ENCODE measurements at places on chromosomes 3 and 15.

DNA sequence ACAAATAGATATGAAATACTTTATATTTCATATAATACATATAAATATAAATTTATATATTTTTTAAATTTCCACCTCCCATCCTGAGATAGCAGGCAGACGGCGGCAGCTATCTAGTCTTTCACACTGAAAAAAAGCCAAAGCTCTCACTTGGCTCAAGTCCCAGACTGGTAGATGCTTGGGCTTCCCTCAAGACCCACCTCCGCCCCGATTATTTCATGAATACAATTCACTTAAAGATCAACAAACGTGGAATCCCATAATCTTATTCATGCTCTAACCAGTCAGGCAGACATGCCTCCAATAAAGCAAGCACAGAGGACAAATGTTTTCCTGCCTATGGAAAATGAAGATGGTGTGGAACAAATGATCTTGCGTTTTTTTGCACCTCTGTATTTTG lies 275.9 kb upstream of the NR2F2 start:
- DNase-seq = no peak

DNA sequence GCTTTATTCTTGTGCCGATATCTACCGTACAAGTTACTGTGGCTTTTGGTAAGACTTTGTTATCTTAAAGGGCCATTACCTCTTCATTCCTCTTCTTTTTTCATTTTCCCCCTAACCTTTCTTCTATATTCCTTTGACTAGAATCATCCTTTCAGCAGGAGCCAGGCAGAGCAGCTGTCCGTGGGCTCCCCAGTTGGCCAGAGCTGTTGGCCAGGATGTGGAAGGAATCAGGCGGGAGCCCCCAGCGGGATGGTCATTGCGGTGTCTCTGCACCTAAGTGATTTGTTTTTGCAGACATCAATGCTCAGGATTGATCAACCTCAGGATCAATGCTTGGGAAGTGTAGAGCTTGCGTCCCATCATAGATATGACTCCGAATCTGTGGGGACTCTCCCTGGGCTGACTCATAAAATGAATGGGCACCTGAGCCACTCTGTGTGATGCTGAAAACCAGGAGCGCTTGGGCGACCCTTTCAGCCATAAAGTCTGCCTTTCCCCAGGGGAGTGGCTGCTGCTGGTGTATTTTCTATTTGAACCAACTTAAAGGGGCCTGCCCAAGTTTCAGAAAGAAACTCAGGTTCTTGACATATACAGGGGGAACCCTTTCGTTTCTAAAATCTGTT lies 21.7 kb downstream of the APBA2 start:
- DNase-seq = no peak

- DNase-seq = no peak
Observed at GRCh38 chr3:99846477-99847160, 29.0 kb downstream of the CMSS1 start.

DNA sequence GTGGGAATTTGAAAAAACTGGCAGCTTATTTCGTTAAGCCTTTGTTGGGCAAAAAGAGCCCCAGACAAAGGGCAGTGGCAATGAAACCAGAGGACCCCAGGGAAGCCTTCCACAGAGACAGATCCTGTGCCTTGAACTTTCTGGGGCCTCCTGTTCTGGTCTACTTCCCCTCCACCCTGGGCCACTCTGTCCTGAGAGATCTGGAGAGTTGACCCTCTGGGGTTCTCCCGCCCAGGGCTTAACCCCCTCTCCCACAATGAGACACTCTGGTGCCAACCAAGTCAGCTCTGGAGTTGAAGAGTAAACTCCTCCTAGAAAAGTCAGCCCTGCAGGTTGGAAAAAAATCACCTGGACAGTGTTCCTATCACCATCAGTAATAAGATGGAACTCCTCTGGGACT lies 20.8 kb downstream of the EHD4 start:
- DNase-seq = no peak

- DNase-seq = no peak
Observed at GRCh38 chr3:41290736-41291135, 91.4 kb downstream of the CTNNB1 start.

GRCh38 chr3:58323529-58324390 lies 8.9 kb upstream of the PXK start:
- DNase-seq = no peak

GRCh38 chr3:127000119-127000518 lies 17.2 kb downstream of the PLXNA1 start:
- DNase-seq = no peak

- DNase-seq = no peak
Observed at GRCh38 chr15:64251658-64252057, 88.8 kb upstream of the PPIB start.

DNA sequence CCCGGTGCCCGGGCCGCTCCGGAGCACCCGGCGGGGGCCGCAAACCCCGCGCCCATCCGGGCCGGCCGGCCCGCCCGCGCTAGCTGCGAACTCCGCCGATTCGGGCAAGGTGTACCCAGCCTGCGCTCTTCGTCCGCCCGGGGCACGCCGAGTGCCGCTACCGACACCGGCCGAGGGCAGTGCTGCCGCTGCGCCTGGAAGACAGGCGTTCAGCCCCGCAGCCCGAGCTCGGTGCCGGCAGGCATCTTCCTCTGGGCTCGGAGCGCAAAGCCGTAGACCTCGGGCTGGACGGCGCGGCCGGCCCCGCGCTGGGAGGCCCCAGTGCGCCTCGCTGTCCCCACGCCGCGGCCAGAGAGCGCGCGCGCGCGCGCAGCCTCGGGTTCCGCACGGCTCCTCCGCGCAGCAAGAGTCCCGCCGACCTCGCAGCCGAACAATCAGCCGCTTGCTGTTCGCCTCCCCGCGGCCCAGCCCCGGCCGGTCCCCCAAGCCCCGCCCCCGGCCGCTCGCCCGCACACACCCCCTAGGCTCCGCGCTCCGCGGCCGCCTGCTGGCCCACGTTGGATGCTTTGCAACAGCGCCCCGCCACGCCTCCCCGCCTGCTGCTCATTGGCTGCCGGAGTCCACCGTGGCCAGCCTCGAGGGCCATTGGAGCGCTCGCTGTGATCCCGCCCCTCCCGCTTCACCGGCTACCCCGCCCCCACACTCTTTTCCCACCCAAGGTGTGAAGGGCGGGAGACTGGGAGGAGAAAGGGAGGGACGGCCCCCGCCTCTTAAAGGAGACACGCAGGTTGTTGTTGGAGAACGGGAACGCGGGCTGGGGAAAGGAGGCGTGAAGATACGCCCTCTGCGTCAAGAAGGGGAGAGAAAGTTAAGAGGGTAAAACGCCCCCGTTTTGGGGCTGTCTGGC lies at the start of gene LRIG1:
LRIG1 (minus strand) TSS at position 447 of the 907 bp plus-strand sequence. CDS start 615 bp downstream, outside the sequence.
- peak; percentile 86 for DNase-seq

- no peak for DNase-seq
Observed at GRCh38 chr3:37536840-37537239, 324.8 kb upstream of the CTDSPL start.

- no peak for DNase-seq
Observed at GRCh38 chr3:151900884-151901643, 27.6 kb downstream of the SUCNR1 start.

GRCh38 chr3:68974711-68975110 lies 38.8 kb downstream of the EOGT start:
- no peak for DNase-seq

DNA sequence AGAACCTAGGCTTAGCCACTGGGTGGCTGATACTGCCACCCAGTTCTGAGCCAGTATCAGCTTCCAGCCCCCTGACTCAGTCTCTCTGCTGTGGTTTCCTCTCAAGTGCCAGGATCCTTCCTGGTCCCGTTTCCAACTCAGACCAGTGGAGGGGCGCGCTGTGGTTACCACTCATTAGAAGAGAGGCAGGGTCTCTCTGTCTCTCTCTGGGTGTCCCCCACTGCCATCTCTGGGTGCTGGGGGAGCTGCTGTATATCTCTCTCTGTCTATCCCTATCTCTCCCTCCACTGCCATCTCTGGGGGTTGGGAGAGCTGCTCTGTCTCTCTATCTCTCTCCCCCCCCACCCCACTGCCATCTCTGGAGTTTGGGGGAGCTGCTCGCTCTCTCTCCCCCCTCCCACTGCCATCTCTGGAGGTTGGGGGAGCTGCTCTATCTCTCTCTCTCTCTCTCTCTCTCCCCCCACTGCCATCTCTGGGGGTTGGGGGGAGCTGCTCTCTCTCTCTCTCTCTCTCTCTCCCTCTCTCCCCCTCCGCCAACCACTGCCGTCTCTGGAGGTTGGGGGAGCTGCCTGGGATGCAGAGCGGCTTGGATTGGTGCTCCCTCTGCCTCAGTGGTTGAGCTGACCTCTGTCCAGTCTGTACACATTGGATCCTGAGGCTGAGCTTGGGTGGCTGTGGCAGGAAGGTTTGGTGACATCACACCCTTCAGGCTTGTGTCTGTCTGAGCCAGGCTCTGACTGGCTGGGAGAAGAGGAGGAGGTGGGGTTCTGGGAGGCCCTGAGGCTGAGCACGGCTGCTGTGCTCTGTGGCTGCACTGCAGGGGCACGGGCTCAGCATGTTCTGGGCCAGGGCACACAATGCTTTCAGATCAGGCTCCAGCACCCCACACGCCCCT lies 98.9 kb downstream of the APBA2 start:
- DNase-seq = no peak

GRCh38 chr15:74387621-74388362 lies 20.3 kb upstream of the CYP11A1 start:
- no peak for DNase-seq

DNA sequence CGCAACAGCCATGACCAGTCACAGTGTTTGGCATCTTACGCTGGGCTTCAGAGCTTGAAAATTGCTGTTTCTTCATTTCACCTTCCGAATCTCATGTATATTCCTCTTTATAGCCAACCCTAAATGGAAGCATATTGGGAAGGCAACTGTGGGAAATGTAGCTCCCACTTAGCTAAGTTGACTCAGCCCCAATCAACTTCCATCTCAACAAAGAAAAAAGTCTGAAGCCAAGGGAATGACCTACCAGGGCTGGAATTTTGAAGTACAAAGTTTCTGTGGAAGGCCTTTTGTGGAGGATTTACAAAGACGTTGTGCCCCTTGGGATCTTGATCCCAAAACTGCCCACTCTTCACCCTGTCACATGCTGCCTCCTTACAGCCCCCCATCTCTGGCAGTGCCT lies 85.2 kb upstream of the OXTR start:
- DNase-seq = no peak

- no peak for DNase-seq
Observed at GRCh38 chr3:130779486-130779885, 32.9 kb upstream of the PIK3R4 start.

DNA sequence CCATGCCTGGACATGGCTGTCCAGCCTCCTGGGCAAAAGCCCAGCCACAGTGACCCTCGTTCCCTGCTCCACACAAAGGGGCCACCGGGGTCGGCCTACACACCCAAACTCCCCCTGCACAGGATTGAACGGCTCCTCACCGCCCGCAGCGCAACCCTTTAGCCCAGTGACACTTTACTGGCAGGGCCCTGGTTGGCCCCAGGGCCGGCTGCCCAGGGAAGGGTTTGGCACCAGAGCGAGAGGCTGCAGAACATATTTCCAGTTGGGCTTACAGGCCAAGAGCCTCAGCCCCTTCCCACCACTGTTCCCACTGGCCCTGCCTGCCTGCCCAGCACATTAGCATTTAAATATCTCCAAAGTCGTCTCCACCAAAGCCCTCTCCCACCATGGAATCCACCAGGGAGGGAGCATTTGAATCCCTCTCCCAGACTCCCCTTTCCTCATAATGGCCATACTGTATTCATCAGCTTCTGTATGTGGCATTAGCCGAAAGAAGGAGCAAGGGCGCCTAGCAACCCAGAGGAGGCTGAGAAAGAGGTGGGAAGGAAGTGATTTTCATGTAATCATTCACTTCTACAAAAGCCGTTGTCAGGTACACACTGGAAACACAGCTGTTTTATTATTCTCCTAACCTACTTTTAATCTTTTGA lies 85.4 kb downstream of the SLC6A11 start:
- DNase-seq = no peak

DNA sequence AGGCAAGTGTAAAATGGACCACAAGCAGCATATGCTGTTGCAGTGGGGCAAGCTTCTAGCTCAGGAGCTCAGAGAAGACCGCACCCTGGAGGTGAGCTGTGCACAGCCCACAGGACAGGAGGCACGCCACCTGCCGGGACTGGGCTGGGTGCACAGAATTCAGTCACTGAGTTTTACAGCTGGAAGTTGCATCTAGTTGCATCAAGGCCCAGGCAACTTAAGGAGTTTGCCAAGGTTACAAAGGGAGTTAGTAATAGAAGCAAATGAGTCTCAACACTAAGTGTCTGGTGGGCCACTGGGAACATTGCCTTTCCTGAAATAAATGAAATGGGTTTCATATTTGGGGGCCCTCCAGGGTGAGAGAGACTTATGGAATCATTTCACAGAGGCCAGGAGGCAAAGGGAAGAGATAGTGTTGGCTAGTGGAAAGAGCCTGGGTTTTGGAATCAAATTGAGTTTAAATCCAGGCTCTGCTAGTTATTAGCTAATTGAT lies 36.0 kb upstream of the TIMP4 start:
- DNase-seq = no peak

GRCh38 chr3:194869482-194870169 lies 183.9 kb downstream of the FAM43A start:
- no peak for DNase-seq

DNA sequence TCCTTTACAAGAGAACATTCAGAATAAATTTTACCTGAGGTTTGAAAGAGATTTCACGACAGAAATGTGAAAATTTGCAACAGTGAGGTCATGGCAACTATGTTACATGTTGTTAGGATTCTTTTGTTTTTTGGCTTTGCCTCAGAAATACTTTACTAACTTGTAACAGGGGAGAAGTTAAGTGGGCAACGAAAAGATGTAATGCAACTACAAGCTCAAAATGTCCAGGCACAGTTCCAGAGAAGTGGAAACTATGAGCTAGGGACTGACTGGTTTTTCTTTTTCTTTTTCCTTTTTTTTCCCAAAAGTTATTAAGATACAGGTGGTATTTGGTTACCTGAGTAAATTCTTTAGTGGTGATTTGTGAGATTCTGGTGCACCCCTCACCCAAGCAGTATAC lies 111.5 kb upstream of the PPP2R3A start:
- no peak for DNase-seq

- no peak for DNase-seq
Observed at GRCh38 chr3:128551867-128552266, 58.9 kb upstream of the GATA2 start.

GRCh38 chr15:56051676-56052075 lies 58.3 kb upstream of the NEDD4 start:
- DNase-seq = no peak

DNA sequence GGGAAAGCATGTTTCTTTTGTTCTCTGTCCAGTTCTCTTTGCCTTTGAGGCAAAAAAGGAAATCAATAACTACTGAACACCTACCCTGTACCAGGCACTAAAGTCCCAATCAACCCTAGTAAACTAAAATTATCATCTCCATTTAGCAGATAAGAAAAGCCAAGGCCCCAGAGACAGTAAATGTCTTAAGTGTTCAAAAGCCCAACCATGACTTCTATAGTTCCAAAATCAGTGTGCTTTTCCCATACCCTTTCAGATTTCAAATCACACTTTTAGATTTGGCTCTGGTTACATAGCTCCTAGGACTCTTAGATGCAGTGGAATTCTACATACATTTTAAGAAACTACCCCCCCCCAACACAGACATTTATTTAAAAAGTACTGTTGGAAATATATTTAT lies 63.5 kb downstream of the UACA start:
- DNase-seq = no peak

GRCh38 chr15:59029554-59029953 lies 42.1 kb downstream of the RNF111 start:
- DNase-seq = no peak

- DNase-seq = no peak
Observed at GRCh38 chr15:43968551-43968950, 141.7 kb downstream of the WDR76 start.
